ENCODE measurements at places on chromosomes 3 and 15.

GRCh38 chr3:123447416-123447748 lies 1.5 kb downstream of the ADCY5 start:
- no peak for DNase-seq

DNA sequence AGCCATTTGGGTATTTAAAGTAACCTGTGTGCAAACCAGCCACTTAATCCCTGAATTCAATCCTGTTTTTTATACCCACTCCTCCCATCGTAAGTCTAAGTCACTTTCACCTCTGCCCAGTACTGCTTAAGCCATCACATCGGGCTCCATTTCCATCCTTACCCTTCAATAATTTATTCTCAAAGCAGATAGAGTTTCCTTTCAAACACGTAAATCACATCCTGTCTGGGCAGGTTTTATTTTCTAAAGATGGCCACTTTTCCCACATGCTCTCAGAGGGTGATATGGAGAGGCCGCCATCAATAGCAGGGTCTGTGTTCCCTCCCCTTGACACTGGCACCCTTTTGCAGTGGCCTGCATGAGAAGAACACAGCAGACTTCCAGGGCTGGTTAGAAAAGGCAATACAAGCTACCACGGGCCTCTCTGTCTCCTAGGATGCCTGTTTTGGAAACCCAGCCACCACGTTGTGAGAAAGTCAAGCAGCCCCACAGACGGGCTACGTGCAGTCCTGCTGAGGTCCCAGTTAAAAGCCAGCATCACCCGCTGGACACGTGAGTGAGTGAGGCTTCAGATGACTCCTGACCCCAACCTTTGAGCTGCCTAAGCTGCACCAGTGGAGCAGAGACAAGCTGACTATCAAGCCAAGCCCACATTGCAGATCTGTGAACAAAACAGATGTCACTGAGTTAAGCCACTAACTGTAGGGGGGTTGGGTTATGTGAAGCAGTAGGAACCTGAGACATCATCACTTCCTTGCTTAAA lies 241.8 kb upstream of the SLCO3A1 start:
- DNase-seq = no peak

GRCh38 chr3:3160826-3161225 lies 18.7 kb downstream of the CRBN start:
- DNase-seq = no peak

- DNase-seq = no peak
Observed at GRCh38 chr3:185316740-185317412, 46.1 kb upstream of the MAP3K13 start.

GRCh38 chr3:23785882-23786281 lies 19.9 kb upstream of the UBE2E1 start:
- no peak for DNase-seq

DNA sequence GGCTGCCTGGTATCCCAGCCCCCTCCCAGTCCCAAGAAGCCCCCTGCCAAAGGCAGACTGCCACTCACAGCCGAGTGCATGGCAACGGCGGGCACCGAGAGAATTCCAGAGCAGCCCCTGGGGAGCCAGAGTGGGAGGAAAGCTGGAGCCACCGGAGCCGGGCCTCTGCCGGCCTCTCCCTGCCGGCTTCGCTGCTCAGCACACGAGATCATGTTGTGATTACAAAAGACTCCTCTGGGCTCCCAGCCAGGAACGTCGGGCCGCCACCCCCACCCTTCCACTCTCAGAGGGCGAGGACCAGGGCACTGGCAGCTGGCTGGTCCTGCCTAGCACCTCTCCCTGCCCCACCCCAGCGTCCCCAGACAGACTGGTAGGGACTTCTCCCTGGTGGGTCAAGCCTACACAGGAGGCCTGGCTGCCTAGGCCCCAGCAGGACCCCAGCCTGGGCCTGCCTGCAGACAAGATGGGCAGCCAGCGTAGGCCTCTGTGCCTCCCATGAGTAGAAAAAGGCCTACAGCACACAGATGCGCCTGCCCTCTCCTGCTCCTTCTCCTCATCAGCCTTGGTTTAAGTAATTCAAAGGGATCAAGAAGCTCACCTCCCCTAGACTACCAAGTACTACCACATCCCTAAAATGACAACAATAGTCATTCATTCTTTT lies at the start of gene CCDC9B:
Gene CCDC9B (minus strand): TSS at position 200 of the 661 bp plus-strand sequence. CDS start 120 bp downstream, at position 80.
- no peak for DNase-seq

- DNase-seq = no peak
Observed at GRCh38 chr15:35393398-35393797, 152.6 kb downstream of the DPH6 start.

DNA sequence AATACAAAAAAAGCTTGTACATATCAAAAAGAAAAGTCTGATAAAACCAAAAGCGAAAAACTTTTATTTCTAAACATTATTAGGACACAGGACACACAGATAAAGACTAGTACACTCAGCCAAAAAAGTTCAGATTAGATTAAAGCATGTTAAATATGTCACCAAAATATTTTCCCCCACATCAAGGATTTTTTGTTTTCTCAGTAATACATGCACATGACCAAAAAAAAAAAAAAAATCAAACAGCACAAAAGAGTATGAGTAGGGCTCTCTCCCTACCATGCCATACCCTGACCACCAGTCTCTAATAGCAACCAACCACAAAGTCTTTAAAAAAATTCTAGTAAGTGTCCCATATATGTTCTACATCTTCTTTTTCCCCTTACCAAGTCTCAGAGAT lies 77.4 kb downstream of the LRRFIP2 start:
- DNase-seq = no peak

GRCh38 chr15:57213862-57214261 lies 162.4 kb upstream of the CGNL1 start:
- no peak for DNase-seq

DNA sequence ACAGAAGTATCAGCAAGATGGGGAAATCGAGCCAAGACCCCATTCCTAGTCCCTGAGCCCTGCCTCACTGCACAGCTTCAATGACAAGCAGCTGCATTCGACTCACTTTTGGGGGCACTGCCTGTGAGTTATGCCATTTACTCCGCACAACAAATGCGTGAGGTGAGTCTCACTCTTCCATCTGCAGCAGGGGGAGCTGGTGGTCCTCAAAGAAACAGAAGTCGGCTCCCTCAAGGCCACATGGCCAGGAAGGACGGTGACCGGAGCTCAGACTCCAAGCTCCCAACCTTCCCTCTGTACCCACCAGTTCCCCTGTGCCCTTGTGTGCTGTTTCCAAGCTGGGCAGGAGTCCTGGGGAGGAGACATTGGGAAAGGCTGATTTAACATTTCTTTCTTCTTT lies 127.7 kb upstream of the IQSEC1 start:
- DNase-seq = no peak

DNA sequence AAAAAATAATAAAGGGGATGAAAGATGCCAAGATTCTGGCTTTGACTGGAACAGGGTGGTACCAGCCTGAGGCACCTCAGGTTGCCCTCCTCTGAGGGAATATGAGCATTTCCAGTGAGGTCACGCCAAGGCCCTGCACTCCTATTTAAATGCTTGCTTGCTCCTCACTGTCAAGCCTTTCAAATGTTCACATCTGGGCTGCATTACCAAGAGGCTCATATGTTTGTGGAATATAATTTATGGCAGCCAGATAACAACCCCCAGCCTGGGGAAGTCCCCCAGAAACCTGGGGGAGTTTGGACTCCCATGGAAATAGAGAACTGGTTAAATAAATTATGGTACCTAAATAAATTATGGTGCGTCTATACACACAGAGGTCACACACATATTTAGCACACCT lies 88.4 kb downstream of the FRMD4B start:
- DNase-seq = no peak

DNA sequence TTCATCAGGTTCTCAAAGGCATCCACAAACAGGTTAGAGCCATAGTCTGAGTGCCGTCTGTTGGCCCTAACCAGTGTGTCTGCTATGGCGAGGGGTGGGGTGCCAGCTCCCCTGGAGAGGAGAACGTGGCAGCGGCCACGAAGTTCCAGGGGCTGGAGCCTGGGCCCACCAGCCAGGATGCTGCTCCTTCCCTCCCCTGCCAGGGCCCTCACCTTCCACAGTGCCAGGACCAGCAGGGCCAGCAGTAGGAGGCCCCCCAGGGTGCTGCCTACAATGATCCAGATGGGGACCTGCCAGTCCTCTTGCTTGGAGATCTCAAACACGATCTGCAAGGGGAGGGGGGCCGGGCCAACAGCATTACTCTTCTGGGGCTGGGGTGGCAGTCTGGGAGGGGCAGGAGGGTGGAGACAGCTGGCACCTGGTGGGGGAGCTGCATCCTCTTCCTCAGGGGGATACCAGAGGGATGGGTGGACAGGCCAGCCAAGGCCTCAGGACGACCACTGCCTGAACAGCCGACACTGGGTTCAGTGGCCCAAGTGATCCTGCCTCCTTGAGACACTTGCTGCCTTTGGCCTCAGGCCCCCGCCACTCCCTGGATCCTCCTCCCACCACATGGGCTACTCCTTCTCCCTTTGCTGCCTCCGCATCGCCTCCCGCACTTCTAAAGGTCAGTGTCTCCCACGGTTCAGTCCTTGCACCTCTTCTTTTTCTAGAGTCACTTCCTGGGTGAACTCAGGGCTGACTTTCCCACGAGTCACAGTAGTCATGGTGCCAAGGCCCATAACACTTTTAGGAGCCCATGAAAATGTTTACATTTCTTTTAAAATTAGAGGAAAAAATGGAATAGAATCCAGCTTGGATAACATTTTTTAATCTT lies 26.3 kb downstream of the FEM1B start:
- no peak for DNase-seq

DNA sequence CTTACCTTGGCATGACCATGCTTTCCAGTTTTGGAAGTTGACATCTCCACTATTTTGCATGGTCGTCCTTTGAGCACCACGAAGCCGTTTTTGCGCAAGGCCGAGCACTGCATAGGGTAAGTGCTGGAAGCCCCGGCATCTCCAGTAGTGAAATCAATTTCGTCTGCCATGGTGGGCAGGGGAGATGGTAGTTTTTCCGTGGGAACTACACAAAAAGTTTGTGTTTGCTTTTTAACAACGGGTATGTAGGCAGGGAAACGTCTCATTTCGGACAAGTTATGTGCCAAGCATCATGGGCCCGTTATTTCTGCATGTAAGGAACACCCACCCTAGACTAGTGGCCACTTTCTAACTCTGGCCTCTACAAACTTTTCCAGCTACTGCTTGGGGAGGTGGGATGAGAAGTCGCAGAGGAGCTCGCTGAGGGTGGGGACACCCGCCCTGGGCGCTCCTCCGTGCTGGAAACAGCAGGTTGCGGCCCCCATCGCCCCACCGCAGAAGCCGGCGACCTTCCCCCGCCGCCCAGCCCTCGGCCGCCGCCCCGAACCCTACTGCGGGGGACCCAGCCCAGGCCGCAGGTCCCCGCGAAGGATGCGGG lies 701 bp downstream of the EIF5A2 start:
- no peak for DNase-seq

- no peak for DNase-seq
Observed at GRCh38 chr3:187782006-187782405, 36.7 kb upstream of the BCL6 start.

DNA sequence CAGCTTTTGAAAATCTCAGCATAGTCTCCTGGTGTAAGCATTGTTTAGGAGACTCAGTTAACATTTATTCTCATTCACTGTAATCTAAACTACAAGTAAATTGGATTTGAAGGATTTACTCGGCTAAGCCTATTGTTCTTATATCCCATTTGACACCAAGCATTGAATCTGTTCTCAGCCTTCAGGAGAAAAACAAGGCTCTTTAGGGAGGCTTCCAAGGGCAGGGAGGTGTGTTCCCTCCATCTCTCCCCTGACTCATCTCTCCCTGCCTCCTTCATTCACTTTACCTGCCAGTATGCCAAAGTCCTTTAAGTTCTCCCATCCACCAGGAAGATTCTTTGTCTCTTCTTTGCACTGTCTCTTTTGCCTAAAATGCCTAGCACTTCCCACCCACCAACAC lies 347.8 kb downstream of the MFSD1 start:
- no peak for DNase-seq

DNA sequence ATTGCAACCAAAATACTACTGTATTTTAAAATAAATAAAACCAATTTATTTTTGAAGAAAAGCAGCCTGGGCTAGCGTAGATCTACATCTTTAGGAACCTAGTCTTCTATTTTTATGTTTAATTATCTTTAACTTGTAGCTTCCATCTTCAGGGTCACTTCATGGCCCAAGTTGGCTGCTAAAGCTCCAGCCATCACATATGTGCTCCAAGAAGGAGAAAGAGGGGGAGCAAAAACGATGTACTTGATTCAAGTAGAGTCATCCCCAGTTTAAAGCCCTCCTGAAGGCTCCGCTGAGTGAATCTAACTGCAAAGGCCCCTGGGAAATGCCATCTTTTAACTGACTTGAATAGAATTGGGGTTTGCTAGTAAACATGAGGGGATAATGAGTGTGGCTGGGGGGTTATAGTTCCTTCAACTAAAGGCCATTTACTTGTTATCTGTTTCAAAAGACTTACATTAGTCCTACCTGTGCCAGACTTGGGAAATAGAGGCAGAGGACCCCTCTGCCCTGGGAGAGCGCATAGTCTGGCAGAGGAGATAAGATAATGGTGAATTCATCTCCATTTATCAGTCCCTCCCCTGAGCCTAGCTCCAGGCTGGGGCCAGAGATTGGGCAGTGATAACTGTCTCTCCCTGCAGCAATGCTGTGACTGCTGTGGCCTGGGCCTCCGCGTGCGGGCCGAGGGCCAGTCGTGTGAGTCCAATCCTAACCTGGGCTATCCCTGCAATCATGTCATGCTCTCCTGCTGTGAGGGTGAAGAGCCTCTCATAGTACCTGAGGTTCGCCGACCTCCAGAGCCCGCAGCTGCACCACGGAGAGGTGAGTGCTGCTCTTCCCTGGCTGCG lies 64.6 kb downstream of the FBLN2 start:
- no peak for DNase-seq

GRCh38 chr3:172622916-172623700 lies 87.8 kb downstream of the NCEH1 start:
- no peak for DNase-seq

GRCh38 chr3:31379598-31379997 lies 153.1 kb upstream of the STT3B start:
- DNase-seq = no peak

DNA sequence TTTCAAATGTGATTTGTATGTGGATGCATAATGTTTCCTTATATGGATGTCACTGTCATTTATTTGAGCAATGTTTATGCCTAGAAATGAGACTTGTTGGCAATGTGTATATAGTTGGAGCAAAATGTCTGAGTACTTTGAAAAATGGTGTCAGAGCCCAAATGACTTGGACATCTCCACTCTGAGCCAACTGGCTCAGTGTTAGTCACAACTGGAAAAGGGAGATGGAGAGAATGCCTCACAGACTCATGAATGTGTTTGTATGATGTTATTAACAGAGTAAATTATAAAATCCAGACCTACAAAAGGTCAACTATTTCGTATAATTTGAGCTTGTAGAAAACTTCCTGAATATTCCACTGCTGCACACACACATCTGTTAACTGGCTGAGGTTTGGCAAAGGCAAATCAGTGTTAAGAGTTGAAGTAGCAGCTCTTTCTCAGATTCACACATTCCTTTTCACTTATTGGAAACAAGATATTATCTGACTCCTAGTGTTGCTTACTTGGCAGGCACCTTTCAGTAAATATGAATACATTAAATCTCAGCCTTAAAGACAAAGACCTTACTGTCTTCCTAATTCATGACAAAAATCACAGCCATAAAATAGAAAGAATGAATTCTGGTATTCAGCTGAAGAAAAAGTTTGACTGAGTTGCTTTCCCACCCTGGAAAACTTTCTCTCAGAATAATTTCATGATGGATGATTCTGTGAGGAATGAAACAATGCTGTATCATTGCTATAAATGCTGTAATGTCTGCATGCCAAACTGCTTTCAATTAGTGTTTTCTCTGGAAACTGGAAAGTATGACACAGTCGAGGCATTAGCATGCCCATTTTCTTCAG lies 27.0 kb downstream of the ADIPOQ start:
- no peak for DNase-seq
